ENCODE measurements at places on chromosomes 11 and 22. TPM values are rescaled to one million over a fixed set of nuclear protein-coding genes. Genes with fewer than 3 reads are reported as not detected.

The P2RX6 gene
- total RNA-seq = 4.1 TPM

The NLRP6 gene
- total RNA-seq = not detected

The OR5A1 gene
- not detected for total RNA-seq

The KCNJ5 gene
- total RNA-seq = not detected
